ENCODE measurements at places on chromosomes 11 and 22.

- DNase-seq = no peak
These were observed 10.0 kb downstream of the SIK2 start for GRCh38 chr11:111612224-111612623.

GRCh38 chr11:44979543-44980399 is 29.1 kb upstream of the TP53I11 start:
- DNase-seq = no peak

- DNase-seq = no peak
These were observed 9.6 kb upstream of the CERK start for GRCh38 chr22:46747646-46748045.

DNA sequence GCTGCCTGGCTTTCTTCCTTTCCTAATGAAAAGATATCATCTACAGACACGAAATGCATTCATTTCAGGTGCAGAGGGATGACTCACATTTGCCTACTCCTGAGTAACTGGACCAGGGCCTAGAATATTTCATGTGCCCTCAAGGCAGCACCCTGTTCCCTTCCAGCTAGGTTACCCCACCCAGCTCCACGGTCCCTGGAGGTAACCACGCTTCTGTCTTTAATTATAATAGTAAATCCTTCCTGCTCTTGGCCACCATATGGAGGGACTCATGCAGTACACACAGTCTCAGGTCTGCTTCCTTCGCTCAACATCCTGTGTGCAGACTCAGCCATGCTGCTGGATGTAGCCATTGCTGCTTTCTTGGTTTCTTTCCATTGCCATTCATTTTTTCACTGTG is 22.3 kb downstream of the DHCR7 start:
- DNase-seq = no peak

DNA sequence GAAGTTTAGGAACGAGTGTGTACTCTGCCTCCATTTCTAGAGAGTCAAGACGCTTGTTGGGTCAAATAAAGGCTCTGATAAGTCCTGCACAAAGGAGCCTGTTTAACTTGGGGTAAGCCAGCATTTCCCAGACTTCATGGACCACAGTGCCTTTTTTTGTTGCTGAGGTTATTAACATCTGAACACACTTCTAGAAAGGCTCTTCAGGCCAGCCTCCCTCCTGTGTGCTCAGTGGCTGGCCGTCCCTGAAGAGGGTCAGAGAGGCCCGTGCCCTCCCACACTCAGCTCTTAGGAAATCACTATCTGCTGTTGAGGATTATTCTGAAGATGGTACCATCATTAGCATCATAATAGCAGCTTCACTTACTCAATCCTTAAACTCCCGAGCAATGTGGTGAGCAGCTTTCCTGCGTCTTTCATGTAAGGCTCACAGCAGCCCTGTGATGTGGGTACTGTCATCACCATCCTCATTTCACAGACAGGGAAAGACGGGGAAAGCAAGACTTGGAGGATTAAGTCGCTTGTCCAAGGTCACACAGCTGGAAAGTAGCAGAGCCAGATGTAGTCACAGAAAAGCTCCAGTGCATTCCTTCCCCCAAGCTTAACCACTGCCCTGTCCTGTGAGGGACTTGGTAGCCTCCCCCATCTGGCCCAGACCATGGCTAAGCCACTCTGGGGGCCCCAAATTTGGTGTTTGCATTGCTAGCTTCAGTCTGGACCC is 71.3 kb downstream of the TSPAN18 start:
- DNase-seq = no peak

DNA sequence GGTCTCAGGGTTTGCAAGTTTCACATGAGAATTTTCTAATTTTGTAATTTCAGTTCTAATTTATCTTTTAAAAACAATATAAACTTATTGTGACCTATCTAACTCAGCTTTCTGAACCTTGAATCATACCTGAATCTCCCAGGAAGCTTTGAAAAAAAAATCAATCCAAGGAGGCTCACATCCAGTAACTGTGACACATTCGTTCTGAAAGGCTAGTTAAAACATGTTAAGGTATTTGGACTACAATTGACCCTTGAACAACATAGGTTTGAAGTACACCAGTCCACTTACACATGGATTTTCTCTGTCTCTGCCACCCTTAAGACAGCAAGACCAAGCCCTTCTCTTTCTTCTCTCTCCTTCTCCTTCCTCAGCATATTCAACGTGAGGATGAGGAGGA is 40.0 kb downstream of the DDI1 start:
- DNase-seq = no peak

DNA sequence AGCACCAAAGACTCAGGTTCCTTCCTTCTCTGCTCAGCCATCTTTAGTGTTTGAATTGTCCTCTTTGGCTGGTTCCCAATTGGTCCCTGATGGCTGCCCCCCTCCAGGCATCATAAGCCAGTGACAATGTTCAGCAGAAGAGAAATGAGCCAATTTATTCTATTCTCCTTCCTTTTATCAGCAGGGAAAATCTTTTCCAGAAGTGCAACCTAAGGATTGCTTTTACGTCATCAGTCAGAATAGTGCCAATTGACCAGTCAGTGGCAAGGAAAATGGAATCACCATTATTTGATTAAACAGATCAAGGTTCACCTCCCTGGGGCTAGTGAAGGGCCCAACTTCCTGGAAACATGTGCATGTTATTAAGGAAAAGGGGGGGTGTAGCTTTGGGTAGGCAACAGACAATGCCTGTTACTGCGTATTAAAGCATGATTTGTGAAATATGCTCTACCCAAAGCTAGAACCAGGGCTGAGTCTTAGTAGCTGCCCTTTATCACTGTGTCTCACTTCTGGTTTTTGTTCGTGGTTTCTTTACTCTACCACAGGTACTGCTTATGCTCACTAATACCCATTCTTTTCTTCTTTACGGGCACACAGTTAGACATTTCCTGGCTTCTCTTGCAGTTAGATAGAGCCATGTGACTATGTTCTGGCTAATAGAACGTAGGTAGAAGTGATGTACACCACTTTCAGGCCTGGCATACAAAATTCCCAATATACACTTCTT is 12.6 kb upstream of the DBX1 start:
- no peak for DNase-seq

GRCh38 chr22:44930711-44931035 is 79.1 kb downstream of the PHF21B start:
- DNase-seq = no peak

GRCh38 chr11:114478001-114478410 is 38.7 kb downstream of the REXO2 start:
- DNase-seq = no peak

DNA sequence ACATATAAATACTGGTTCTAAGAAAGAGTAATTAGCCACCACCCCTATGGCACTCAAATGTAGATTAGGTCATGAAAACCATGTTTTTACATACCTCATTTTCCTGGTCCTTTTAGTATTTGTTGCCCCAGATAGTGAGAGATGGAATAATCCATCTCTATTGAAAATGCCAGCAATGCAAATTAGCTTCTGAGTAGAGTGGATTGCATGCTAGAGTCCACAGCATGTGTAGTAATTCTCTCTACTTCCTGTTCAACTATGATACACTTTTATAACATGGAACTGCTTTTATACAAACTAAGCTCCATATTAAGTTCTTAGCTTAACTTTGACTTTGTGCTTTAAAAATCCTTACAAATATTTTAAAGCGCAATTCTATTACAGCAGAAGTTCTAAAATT is 73.2 kb downstream of the TRPC6 start:
- no peak for DNase-seq

DNA sequence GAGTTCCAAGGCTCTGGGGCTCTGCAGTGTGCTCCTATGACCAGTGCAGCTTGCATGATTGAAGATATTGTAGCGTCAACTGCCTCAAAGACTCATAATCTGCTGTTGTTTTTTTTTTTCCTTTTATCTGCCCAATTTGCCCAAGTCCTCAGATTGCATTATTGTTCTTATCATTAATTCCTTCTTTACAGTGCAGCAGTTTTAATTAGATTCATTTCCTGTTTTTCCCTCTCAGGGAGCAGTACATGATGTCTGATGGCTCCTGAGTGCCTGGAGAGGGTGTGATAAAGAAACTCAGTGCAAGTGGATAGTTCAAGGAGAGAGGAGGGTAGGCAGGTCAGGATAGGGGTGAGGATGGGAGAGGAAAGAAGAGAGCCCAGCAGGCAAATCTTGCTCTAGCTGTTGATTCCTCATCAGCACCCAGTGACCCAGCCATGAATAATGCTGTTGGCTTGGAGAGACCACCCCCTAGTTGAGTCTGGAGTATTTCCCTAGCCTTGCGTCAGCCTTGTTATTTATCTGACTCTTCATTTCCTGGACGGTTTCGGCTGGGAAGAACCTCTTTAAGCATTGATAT is 219.6 kb upstream of the SESN3 start:
- no peak for DNase-seq

DNA sequence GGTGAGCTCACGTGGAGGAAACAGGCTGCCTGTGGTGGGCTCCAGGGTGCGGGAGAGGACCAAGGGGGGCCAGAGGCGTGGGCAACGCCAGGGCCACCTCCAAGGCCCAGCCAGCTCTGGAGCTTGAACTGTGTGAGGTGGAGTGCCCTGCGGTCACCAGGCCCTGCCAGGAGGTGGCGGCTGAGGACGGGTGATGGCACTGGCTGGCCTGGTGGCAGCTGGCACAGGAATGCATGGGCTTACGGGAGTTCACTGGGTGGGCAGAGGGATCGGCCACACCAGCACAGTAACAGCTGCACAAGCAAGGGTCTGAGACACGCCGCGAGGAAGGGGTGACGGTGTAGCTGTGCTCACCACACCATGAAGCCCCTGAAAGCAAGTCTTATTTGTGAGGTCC is 15.8 kb downstream of the TOLLIP start:
- no peak for DNase-seq

- DNase-seq = no peak
These were observed 140.0 kb downstream of the ADAMTS15 start for GRCh38 chr11:130588471-130588870.

DNA sequence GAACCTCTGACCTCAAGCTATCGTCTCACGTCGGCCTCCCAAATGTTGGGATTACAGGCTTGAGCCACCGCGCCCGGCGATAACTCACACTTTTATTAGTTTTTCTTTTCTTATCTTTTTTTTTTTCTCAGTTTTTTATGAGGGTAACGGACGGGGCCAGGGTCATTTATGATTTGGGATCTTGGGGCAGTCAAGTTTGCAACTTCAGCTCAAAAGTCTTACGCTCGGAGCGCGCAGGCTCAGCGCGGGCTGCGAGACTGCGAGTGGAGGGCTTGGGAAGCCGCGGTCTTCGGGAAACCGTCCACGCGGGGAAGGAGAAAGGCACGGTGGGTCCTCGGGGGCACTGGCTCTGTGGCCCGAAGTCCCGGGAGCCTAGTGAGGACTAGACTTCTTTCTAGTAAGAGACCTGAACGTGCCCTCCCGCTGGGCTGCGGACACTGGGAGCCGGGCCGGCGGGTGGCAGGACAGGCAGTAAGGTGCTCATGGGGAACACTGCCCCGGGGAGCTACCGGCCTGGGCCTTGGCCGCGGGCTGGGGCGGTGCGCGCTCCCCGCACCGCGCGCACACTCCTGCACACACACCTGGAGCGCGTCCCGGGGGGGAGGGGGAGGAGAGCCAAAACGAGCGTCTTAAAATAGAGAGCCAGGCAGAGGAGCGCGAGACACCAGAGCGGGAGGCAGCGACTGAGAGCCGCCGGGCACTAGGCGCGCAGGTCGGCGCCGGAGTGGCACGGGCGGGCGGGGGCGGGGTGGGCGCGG is 476 bp upstream of the BARX2 start:
- no peak for DNase-seq

GRCh38 chr22:43546186-43546585 is 134.4 kb downstream of the MPPED1 start:
- no peak for DNase-seq

DNA sequence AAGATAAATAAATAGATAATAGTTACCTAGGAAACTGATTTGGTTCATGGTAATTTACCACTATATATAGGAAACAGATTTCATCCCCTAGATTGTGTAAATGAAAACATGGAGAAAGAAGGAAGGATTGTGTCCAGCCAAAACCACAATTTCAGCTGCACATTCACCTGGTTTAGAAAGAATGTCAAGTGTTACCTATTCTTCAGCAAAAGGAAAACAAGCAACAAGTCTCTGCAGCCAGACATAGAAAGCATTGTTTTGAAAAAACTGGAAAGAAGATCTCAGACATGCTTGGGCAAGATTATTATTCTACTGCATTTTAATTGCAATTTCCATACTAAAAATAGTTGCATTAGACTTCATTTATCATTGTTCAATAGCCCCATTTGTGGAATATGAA is 8.8 kb upstream of the BMAL1 start:
- no peak for DNase-seq

GRCh38 chr11:68135161-68135560 is 14.0 kb upstream of the CHKA start:
- no peak for DNase-seq

GRCh38 chr11:104637662-104638170 is 260.5 kb downstream of the CASP12 start:
- DNase-seq = no peak
